ENCODE measurements at places on chromosomes 12 and 14.

- no peak for DNase-seq
These were observed 28.0 kb upstream of the GARIN6 start for GRCh38 chr12:99619389-99620158.

DNA sequence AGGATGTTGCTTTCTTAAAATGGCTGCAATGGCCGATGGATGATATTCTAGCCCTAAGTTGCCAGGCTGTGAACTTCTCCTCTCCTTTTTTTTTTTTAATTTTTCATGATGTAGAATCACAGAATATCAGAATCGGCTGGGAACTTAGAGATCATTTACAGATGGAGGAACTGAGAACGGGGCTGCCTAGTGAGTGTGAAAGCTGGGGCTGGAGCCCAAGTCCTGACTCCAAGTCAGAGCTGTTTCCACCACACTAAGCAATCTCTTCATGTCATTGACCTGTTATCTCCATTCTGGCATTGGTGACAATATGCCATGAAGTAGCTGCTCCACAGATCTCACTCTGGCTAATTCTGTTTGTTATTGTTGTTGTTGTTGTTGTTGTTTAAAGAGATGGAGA, 121.7 kb downstream of the SLC38A1 start:
- no peak for DNase-seq

DNA sequence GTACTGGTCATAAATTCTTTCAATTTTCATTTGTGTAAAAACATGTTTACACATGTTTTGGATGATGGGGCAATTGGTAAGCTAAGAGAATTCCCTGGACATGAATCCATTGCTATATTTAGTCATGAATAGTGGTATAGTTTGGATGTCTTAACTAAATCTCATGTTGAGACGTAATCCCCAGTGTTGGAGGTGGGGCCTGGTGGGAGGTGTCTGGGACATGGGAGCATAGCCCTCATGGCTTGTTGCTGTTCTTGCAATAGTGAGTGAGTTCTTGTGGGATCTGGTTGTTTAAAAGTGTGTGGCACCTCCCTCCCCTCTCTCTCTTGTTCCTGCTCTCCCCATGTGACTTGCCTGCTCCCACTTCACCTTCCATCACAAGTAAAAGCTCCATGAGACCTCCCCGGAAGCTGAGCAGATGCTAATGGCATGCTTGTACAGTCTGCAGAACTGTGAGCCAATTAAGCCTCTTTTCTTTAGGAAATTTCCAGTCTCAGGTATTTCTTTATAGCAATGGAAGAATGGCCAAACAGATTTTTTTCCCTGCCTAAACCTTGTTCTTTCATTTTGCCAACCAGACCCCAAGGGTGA, 33.6 kb downstream of the CTSG start:
- DNase-seq = no peak

- DNase-seq = no peak
These were observed 38.6 kb upstream of the GNG2 start for GRCh38 chr14:51821822-51822221.

GRCh38 chr12:106235770-106236169, 12.1 kb downstream of the CKAP4 start:
- DNase-seq = no peak

DNA sequence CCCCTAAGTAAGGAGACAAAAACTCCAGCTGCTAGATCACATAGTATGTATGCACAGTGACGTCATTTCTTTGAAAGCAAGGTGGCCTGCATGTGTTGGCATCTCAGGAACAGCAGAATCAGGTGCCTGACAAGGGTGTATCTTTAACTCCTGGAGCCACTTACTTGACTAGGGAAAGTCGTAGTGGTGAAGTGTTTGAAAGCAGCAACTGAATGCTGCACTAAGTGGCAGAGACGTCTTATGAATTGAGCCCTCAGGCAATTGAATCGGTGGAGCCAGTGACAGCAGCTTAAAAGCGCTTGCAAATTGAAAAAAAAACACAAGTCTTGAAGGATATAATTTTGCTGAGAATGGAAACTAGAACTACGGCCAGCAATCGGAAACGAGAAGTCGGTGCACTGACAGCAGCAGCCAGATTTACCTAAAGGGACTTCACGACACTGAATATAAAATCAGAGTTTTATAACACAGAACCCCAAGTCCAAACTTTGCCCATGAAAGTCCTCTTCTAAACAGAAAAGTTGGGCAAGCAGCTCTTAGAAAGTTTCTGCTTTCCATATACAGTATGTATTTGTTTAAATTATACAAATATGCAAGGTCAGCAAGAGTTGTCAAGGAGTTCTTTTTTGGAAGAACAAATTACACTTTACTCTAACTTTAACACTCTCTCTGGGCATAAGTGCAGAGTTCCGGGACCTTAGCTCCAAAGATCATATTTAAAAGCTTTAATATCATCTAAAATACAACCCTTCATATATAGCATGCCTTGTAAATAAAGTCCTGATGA, 1.1 kb downstream of the IGF1 start:
- peak; percentile 48 for DNase-seq

DNA sequence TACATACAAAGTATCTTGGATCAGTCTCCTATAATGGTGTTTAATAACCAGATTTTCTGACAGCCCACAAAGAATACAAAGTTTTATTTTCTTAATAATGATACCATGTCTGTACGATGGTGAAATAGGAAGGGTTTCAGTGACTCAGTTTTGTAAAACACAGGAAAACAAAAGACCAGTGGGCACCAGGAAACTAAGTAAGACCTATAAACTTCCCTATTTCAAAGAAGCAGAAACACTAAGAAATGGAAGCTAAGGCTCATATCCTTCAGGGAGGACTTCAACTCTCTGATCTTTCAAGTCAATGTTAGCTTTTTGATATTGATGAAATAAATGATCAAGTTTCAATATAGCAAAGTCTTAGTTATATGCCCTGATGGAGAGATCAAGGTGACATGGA, 196.0 kb downstream of the DUSP6 start:
- no peak for DNase-seq

- no peak for DNase-seq
These were observed 21.0 kb downstream of the RPGRIP1 start for GRCh38 chr14:21300892-21301291.

DNA sequence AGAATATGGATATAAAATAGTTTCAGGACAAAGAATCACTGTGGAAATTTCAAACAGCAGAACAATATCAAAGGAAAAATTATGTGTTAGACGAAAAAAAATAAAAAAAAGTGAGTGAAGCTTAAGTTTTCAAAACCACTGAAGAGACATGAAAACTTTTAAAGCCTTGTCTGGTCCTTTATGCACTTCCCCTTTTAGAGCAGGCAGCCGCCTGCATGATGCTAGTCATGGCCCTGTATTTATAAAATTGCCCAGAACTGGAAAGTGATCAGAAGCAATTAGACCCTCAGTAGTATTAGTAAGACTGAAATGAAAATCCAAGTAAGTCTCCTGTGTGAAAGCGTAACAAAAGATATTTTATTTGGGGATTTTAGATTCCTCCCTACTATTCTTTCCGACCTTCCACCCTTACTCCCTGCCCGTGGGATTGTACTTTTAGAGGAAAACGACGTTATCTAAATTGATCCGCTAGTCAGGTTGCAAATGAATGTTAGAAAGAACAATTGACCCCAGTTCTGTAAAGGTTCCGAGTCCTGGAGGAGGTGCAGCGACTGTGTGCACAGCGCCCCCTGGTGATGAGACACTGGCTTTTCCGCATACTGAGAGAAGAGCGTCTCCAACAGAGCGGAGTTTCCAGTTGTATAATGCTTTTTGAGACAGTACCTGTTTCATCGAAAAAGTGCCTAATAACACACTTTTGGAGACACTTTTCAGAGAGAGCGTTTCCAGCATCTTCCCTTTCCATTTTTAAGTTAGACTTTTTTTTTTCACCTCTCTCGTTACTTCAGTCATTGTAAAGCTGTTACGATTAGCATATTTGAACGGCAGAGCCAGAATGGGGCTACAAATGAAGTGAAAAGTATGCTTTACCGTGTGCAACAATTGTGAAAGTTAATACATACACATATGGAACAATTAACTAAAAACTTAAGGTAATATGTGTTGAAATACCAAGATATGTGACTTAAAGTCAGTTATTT, 12.4 kb downstream of the MGST1 start:
- DNase-seq = peak; percentile 45

GRCh38 chr14:33978892-33979612, 28.2 kb upstream of the EGLN3 start:
- no peak for DNase-seq

DNA sequence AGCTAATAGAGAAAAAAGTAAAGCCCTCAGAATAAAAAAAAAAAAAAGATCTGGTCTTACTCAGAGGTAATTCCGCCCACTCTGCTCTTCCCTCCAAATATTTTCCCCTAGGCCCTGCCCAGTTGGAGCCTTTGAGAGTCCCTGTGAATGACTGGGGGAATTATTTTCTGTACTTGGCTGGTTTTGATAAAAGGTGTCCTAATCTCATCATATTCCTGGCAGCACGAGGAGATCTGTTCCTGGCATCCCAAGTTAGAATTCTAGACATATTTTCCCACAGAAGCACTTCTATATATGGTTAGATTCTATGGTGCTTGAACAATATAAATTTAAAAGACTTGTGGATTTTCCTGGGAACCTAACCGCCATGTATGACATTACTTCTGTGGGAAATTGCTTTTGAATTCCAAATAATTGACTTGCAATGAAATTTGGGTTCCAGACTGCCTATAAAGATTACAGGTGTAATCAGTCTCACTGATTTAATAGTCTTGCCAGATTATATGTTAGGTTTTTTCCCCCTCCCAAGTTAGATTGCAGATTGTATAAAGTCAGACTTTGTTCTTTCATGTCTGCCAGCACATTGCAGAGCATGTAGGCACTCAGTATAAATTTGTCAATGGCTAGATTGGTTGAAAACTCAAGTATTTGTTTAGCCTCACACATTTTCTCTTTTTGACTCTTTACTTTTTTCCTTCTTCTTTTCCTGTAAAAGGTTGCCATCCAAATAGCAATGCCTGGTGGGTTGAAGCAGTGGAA, 12.3 kb downstream of the GPX2 start:
- DNase-seq = no peak

Measured in left hindlimb (tissue), 1 donor.